H1 (cell line): ENCODE measurements at places on chromosomes 2 and 18. TPM values are rescaled to one million over a fixed set of nuclear protein-coding genes. Genes with fewer than 3 reads are reported as not detected.
A peak's percentile ranks its signal among the peaks of the same experiment; 100 is the strongest.

The DSG1 gene
- 0.06 TPM in 1 of 2 replicates, not detected in the other for total RNA-seq

DNA sequence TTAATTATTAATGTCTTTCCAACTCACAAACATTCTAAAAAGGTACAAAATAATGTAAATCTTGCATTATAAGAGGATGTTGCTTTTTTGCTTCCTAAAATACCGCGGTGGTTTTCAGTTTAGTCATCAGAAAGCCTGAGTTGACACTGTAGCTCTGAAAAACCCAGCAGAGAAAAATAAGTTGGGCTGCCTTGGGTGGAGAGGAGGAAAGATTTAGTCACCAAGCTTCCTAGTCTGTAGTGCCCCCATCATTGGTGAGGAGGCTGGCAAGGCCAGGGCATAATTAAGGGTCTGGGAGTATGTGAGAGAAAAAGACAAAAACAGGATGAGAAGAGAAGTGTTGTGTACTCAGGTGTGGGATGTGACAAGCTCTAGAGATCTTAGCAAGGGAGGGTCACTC is 5.7 kb downstream of the PTPRM start:
- no peak for DNase-seq

DNA sequence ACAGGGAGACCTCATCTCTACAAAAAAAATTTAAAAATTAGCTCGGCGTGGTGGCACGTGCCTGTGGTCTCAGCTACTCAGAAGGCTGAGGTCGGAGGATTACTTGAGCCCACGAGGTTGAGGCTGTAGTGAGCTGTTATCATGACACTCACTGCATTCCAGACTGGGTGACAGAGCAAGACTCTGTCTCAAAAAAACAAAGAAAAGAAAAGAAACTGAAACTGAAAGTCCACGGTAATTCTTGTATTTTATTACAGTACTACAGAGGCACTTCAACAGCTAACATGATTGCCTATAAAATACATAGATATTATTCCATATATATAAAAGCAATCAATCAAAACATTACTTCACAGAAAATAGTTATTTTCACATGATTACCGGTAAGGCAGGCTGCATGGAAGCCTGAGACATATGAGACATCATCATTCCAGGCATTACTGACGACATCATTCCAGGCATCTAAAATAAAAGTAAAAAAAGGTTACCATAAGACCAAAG is 23.1 kb downstream of the PRPF40A start:
- DNase-seq, result no peak

The ITPRIPL1 gene
- total RNA-seq, result 16.1 and 17.1 TPM in 2 replicates

- peak; percentile 44 for DNase-seq
Measured at GRCh38 chr2:3105814-3106569, 271.6 kb downstream of the EIPR1 start.

The FN1 gene
- 109 and 116 TPM in 2 replicates for total RNA-seq

The GPR155 gene
- total RNA-seq, result 1.1 and 2.1 TPM in 2 replicates

The CDH2 gene
- total RNA-seq, result 53.8 and 56.5 TPM in 2 replicates

The SEMA4C gene
- total RNA-seq, result 67.3 and 74.3 TPM in 2 replicates

- DNase-seq, result no peak
Measured at GRCh38 chr2:121483021-121483420, 47.7 kb upstream of the RNU4ATAC start.

The KCNG3 gene
- 21.3 and 22.3 TPM in 2 replicates for total RNA-seq

DNA sequence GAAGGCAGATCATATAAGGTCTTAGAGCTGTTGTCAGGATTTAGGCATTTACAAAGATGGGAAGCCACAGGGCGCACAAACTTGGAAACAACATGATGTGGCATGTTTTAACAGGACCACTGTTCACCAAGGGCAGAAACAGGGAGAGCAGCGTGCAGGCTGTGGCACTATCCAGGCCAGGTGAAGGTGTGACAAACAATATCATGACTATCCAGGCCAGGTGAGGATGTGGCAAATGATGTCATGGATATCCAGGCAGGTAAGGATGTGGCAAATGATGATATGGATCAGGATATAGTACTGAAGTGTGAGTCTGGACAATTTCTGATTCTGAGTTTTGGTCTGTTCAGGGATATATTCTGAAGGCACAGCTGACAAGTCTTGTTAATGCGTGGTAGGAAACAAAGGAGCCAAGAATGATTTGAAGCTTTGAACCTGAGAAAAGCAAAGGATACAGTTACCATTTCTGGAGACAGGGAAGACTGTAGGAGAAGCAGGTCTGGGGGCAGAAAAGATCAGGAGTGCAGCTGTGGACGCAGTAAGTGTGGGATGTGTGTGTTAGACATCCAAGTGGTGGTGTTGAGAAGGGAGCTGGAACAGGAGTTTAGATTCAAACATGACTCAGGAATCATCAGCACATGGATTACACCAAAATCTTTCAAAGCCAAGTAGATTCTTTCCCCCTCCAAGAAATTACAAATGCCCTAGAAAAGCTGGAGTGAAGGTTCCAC is 205.9 kb downstream of the TMEM163 start:
- DNase-seq, result no peak

DNA sequence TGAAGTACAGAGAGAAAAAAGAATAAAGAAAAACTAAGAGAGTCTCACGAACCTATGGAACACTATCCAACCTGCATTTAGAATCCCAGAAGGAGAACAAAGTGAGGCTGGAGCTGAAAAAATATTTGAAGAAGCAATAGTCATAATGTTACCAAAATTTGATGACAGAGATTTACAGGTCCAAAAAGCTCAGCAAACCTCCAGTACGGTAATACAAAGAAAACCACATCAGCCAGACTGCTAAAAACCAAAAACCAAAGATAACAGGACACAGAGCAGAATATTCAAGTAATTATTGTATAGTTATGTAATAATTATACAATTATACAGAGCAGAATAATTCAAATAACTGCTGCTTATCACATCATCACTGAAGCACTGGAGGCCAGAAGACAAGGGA is 23.7 kb downstream of the ATL2 start:
- DNase-seq, result no peak

The CHRND gene
- not detected in 2 replicates for total RNA-seq

DNA sequence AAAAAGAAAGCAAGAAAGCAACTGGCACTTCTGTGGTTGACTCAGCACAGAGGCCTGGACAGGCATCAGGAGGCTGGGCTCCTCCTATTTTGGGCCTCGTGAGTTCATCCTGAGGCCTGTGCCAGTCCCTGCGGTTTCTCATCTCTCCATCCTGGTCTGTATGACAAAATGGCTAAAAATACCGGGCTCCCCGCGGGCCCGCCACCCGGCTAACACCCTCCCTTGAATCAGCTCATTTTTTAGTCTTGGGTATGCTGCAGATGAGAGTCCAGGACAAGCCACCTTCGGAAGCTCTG is 62.3 kb upstream of the YWHAQ start:
- DNase-seq, result no peak

DNA sequence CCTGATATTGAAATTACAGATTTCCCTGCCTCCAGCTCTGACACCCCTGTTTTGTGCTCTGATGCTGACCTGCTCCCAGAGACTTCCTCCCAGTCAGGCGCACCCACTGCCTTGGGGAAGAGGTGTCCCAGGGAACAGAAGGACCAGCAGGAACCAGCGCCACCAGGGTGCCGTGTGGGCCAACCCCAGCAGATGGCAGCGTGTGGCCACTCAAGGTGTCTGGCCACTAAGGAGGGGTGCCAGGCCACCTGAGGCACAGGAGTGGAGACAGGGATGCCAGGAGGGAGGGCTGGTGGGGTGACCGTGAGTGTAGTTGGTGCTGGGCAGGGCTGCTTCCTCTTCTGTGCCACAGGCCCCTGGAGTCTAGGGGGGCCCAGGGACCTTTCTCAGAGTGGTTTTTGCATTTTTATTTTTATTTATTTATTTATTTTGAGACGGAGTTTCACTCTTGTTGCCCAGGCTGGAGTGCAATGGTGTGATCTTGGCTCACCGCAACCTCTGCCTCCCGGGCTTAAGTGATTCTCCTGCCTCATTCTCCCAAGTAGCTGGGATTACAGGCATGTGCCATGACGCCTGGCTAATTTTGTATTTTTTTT is 56.0 kb downstream of the TEX44 start:
- peak; percentile 88 for DNase-seq

The TMEM17 gene
- 0.69 and 0.99 TPM in 2 replicates for total RNA-seq

GRCh38 chr2:120013597-120014223 is 833 bp downstream of the EPB41L5 start:
- DNase-seq, result no peak
